ENCODE measurements at places on chromosomes 2 and 18.
A peak's percentile ranks its signal among the peaks of the same experiment; 100 is the strongest.

DNA sequence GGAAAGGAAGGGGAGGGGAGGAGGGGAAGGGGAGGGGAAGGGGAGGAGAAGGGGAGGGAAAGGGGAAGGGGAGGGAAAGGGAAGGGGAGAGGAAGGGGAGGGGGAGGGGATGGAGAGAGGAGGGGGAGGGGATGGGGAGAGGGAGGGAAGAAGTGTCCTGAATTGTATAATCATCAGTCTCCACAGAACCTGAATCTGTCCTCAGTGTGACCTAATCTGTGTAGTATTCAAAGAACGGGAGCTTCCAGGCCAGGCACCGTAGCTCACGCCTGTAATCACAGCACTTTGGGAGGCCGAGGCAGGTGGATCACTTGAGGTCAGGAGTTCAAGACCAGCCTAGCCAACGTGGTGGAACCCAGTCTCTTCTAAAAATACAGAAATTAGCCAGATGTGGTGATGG is 41.1 kb upstream of the CCDC150 start:
- no peak for DNase-seq

GRCh38 chr2:191446910-191447309 is 201.7 kb downstream of the MYO1B start:
- DNase-seq, result no peak

GRCh38 chr2:160473468-160474318 is 19.9 kb downstream of the RBMS1 start:
- no peak for DNase-seq

GRCh38 chr18:52340406-52341102 is 557 bp downstream of the DCC start:
- DNase-seq, result no peak

- DNase-seq, result no peak
Observed at GRCh38 chr2:145584353-145584752, 1064.4 kb upstream of the ZEB2 start.

GRCh38 chr18:8559612-8560186 is 49.5 kb upstream of the RAB12 start:
- no peak for DNase-seq

GRCh38 chr2:34099377-34099776 is 500.3 kb upstream of the FAM98A start:
- no peak for DNase-seq

DNA sequence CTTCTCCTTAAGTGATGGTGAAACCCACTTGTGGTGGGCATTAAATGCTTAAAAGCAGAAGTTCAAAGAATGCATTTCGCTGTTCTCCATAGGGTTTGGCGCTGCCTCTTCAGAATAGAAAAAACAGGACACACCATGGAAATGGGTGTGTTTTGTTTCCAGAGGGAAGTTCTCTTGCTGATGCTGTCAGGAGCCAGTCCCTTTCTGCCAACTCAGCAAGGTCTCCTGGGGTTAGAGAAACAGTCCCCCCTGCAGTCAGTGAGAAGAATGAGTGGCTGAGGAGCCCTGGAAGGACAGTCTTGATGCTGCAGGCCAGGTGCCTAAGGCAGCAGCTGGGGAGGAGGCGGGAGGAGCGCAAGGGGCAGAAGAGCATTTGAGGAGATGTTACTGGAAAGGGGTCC is 37.8 kb upstream of the ASAP2 start:
- no peak for DNase-seq

GRCh38 chr2:234025466-234025865 is 25.0 kb upstream of the SPP2 start:
- DNase-seq, result no peak

DNA sequence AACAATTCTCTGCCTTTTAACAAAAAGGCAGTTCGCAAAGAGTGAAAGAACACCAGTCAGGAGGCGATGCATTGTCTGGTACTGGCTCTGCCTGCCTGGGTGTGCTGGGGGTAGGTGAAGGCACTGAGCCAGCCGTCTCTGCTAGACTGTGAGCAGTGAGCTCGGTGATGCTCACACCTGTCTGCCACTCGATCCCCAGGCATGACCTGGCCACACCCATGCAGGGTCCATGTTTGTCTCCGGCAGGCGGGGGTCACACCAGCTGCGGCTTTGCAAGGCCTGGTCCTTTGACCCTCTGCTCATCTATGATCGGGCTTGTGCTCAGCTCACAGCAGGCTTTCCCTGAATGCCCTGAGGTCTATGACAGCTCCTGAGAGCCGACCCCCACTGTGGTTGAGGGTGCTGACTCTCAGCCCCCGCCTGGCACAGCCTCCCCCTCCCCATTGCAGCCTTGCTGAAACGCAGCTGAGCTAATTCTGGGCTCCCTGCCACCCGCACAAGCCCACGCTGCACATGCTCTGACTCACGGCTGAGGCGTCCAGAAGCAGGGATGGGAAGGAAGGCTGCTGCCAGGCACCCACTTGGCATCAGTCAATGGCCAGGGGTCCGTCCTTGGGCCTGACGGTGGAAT is 23.7 kb downstream of the CRACDL start:
- DNase-seq, result no peak

- DNase-seq, result no peak
Observed at GRCh38 chr2:34188464-34189303, 589.6 kb upstream of the FAM98A start.

DNA sequence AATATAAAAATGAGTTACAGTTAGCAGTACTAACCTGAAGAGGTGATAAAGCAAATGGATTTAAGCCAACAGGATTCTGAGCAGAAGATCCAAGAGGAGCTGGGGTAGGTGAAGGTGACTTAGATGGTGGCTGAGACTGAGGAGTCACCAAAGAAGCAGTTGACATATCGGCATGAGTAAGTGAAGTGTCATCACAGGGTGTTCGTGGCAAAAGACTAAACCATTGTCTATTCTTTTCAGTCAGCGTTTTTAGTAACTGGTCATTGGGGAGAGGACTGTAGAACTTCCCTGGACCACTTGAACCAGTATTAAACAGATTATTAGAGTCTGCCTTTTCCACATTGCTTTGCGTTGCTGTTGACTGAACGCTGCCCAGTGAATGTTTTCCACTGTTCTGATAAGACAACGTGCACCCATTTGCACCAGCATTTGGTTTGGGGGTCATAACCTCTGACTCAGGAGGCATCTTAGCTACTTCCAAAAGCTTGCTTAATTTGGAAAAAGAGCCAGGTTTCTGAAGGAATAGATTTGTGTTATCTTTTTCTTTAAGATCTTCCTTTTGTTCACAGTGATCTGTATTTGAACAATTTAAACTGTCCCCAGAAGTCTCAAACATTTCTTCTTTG is 63.3 kb upstream of the WDSUB1 start:
- DNase-seq, result no peak

GRCh38 chr18:13524054-13524453 is 202.3 kb downstream of the FAM210A start:
- DNase-seq, result no peak

DNA sequence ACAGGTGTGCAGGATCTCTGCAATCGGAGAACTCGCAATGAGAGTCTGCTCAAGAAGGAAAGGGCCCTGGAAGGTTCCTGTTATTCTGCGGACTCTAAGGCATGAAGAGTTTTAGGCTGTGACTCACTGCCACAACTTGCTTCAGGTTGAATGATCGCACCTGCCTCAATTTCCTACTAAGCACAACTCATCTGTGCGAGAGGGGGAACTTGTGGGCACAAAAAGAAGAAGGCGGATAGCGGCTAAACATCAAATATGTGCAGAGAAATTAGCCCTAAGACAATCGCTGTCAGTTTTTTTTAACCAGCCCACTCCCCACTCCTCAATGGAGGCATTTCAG is 14.0 kb upstream of the CREG2 start:
- DNase-seq, result no peak

DNA sequence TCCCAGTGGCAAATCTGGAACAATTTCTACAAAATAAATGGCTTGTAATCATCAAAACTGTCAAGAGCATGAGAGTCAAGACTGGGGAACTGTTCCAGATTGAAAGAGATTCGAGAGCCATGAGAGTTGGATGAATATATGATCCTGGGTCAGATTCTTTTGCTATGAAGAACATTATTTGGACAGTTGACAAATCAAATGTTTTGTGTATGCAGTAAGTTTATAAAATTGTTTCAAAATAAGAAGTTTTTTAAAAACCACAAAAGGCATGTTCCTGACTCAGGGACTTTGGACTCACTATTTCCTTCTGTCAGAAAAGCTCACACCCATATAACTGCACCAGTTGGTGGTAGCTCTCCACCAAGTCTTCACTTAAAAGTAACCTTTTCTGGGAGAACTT is 38.5 kb downstream of the ROCK2 start:
- DNase-seq, result no peak

GRCh38 chr18:27094621-27095020 is 90.5 kb downstream of the CHST9 start:
- DNase-seq, result no peak

DNA sequence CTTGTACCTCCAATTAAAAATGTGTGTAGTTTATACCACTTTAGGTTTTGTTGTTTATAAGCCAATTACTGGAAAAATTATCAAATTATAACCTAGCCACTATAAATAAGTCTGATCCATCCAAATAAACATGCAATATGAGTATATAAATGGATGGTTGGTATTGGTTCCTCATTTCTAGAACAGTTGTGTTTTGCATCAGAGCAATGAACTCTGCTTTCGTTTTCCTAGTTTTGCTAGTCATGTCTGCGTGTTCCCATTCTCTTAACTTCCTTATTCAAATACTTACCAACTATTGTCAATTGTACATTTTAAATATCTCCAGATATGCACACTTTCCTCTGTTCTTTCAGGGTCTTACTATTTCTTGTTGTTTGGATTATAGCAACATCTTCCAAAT is 641.7 kb downstream of the NR4A2 start:
- no peak for DNase-seq

GRCh38 chr18:911486-911885 is 6.8 kb downstream of the ADCYAP1 start:
- DNase-seq, result no peak

GRCh38 chr2:16816016-16816415 is 150.4 kb upstream of the CYRIA start:
- DNase-seq, result no peak

DNA sequence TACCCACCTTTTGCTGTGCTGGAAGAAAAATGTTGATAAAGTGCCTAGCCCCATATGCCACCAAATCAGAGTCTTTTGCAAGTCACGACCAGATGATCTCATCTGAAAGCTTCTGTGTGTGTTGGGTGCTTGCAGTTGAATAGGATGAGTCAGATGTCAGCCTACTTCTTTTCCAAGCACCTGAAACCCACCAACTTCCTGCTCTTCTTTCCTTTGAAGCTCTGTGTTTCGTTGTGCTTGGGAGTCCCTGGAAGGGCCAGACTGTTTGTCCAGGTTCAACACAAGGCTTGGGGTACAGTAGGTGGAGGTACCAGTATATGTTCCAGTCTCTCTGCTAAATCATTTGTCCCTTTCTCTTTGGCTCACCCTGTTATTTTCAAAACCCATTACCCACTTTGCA is 36.8 kb upstream of the LCLAT1 start:
- DNase-seq, result no peak

- DNase-seq, result peak; percentile 10
Observed at GRCh38 chr18:36284671-36285295, 12.7 kb upstream of the FHOD3 start.

DNA sequence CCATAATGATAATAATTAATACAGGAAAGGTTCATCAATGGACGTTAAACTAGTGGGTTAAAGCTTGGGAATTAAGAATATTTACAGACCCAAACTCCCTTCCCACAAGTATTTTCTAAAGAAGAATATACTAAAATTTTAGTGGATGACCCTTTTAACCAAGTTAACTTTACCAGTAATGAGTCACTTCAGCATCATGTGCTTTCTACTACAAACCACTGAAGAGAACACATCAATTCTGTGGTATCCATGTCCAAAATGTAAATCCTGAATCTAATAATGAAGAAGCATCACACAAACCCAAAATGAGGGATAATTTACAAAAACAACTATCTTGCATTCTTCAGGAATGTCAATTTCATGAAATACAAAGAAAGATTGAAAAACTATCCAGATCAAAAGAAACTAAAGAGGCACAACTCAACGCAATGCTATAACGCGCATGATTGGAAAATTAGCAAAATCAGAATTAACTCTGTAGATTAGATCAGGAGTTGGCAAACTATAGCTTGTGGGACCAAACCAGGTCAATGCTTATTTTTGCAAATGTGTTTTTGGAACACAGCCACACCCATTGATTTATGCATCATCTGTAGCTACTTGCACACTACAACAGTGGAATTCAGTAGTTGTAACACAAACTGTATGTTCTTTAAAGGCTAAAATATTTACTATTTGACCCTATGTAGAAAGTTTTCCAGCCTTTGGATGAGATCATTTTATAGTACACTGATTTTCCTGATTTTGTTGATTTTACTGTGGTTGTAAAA is 27.5 kb downstream of the COPS8 start:
- no peak for DNase-seq

DNA sequence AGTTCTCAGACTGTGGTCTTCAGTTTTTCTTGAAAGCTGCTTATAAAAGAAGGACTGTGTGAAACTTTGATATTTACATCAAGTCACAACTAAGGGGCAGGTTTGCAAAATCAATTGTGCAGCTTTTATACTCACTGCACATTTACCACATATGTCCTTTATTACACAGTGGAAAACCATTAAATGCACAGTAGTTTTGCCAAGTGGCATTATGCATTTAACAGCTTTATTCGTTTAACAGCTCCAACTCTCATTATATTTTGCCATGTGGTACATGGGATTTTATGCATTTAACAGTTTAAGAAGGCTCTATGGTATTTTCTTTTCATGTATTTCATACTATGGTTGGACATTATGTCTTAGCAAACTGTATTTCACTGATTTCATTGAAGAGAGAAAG is 135.6 kb downstream of the SATB2 start:
- DNase-seq, result no peak

DNA sequence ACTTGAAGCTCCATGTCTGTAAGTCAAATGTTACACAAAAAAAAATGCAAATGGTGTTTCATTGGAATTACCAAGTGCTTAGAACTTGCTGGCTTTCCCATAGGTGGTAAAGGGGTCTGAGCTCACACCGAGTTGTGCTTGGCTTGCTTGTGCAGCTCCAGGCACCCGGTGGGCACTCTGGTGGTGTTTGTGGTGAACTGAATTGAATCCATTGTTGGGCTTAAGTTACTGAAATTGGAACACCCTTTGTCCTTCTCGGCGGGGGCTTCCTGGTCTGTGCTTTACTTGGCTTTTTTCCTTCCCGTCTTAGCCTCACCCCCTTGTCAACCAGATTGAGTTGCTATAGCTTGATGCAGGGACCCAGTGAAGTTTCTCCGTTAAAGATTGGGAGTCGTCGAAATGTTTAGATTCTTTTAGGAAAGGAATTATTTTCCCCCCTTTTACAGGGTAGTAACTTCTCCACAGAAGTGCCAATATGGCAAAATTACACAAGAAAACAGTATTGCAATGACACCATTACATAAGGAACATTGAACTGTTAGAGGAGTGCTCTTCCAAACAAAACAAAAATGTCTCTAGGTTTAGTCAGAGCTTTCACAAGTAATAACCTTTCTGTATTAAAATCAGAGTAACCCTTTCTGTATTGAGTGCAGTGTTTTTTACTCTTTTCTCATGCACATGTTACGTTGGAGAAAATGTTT is 97.9 kb upstream of the IL1R2 start:
- DNase-seq, result no peak

GRCh38 chr2:223196331-223196730 is 144.3 kb downstream of the KCNE4 start:
- DNase-seq, result no peak

GRCh38 chr2:22683914-22684313 is 701.1 kb upstream of the KLHL29 start:
- no peak for DNase-seq

GRCh38 chr2:149038442-149039212 is at the start of gene LYPD6B:
Gene LYPD6B, plus strand, starts transcription at chr2:149038699. Its CDS starts 92,250 bp downstream, at chr2:149130949.
- DNase-seq, result peak; percentile 23
